Amniotic stem cell (primary cell): ENCODE measurements at places on chromosomes 13 and 19.

- no peak for DNase-seq
These were observed 8.5 kb downstream of the UBA2 start for GRCh38 chr19:34436716-34437115.

GRCh38 chr19:54612428-54612827, 17.9 kb upstream of the LILRB1 start:
- DNase-seq: no peak

GRCh38 chr13:72527333-72527732, 200.1 kb downstream of the MZT1 start:
- no peak for DNase-seq

DNA sequence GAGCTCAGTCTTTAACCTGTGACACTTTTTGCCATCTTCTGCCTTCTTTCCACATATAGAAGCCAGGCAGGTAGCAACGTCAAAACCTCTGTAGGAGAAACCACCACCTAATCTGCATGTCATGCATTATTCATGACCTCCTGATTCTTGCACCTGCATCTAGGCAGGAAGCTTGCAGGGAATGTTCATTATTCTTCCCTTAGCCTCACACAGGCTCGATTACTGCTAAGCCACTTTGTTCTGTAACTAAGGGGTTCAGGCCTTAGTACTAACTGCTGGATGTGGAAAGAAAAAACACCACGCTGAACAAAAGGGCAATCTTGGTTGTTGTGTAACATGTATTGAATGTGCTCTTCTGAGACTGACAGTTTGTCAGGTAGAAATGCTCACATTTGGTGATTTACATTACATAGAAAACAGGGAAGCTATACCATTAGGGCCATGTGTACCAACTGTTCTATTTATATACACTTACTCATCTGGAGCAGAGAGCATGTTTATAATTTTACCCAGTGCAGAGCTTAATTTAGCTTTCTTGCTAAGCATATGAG, 366.9 kb downstream of the KLF12 start:
- DNase-seq: no peak

- no peak for DNase-seq
These were observed 12.5 kb upstream of the MYCBP2 start for GRCh38 chr13:77339408-77339807.

- DNase-seq: no peak
These were observed 496.7 kb downstream of the GPC6 start for GRCh38 chr13:93723316-93723715.

- DNase-seq: no peak
These were observed 96.8 kb downstream of the ARHGEF7 start for GRCh38 chr13:111211789-111212516.
